ENCODE measurements at places on chromosomes 2 and 18.

- DNase-seq = no peak
Measured at GRCh38 chr2:189584686-189585085, 4.1 kb upstream of the SLC40A1 start.

GRCh38 chr2:201130524-201131186, 14.7 kb downstream of the CFLAR start:
- DNase-seq = no peak

DNA sequence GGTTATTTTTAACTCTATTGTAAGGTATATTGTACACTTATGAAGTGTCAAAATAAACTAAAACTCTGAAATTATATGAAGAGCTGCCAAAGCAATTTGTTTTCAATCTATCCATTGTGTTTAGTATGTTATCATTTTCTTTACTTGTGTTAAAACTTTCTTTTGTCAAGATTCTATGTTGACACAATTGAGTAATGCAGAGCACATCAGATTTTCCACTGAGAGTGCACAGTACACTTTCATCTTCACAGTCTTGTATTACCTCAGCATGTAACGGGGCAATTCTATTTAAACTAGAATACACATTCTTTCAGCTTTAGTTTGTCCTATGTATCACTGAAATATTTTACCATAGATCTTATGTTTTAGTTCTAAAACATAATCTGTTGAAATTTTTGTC, 304.4 kb upstream of the ZC3H15 start:
- DNase-seq = no peak

DNA sequence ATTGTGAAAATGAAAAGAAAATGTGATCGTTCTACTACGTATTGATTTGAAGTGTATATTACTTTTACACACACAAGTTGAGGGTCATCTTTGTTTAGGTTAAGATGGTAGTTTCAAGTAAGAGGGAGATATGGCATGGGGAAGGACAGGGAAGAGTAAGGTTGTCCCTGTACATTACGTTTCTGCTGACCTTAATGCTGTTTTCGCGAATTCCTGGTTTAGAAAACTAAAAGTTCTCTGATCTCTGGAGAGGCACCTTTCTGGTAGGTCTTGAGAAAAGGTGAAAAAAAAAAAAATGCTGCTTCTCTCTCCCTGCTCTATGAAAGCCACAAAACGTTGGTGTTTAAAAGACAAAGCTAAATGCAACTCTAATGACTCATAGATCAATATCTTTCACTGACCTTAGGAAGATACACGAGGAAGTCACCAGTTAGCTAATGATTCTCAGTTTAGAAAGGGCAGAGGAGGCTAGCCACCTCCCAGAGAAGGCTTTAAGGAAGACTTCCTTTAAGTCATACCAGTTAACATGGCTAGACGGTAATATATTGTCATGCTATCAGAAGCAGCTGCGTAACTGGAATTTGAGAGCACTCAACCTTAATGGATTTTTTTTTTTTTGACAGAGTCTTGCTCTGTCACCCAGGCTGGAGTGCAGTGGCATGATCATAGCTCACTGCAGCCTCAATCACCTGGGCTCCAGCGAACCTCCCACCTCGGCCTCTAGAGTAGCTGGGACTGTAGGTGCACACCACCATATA, 13.2 kb downstream of the TXNDC2 start:
- DNase-seq = no peak

DNA sequence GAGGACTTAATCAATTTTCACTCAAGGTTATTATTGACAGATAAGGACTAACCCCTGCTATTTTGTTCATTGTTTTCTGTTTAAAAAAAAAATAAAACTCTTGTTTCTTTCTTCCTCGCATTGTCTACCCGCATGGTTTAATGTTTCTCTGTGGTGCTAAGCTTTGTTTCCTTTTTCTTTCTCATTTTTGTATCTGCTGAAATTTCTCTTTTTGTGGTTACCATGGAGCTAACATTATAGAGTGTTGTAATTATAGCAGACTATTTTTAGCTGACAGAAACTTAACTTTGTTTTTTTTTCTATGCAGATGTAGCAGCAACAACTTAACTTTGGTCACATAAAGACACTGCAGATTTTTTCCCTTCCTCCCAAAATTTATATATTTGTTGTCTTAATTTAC, 43.1 kb upstream of the CHN1 start:
- DNase-seq = no peak

DNA sequence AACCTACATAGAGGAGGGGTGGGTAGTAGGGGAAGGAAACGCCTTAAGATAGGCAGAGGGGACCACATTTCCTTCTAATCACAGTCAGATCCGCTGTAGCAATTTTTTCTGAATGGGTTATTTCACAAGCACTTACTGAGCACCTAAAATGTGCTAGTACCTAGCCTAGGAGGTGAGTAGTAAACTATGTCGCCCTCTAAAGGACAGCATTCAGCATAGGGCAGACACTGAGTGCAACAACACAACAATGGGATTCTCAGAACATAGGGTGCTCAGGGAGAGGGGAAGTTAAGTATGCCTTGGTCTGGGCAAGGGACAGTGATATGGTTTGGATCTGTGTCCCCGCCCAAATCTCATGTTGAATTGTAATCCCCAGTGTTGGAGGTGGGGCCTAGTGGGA, 166.1 kb upstream of the RAB6C start:
- DNase-seq = no peak

GRCh38 chr2:179049203-179049545, 763 bp downstream of the CCDC141 start:
- no peak for DNase-seq

- DNase-seq = no peak
Measured at GRCh38 chr2:6498841-6499240, 366.9 kb downstream of the CMPK2 start.

DNA sequence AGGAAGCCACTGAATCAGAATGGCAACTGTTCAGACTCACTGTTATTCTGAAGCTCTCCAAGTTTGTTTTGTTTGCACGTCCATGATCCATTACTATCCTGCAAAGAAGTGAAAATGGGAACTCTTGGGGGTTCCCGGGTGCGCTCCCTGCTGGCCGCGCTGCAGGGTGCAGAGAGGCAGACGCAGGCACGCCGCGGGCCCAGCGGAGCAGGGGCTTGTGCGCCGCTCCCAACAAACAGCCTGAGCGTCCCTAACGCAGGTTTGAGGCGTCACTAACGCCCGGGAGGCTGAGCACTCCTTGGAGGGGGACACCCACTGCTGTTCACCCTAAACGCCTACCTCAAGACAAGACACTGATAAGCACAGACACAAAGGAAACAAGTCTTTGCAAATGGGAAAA, 14.3 kb upstream of the PIEZO2 start:
- DNase-seq = no peak

DNA sequence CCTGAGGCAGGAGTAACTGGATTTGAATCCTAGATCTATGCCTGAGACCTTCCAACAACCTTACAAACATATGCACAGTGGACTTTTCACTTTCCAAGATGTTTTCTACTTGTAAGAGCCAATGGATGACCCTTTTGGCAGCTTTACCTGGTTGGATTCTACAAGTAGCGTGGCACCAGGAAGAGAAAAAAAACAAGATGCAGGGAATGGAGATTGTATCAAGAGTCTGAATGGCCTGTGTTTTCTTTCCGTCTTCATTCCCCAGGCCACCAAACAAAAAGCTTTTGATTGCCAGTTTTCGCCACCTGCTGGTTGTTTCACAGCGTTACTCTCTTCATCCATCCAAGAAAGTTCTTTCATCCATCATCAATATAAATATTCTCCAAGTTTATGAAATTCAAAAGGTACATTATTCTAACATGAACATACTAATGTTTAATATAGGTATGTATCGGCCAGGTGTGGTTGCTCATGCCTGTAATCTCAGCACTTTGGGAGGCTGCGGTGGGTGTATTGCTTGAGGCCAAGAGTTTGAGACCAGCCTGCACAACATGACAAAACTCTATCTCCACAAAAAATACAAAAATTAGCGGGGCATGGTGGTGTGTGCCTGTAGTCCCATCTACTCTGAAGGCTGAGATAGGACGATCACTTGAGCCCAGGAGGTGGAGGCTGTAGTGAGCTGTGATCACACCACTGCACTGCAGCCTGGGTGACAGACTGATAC, 3.5 kb upstream of the BCL2 start:
- peak; percentile 61 for DNase-seq

DNA sequence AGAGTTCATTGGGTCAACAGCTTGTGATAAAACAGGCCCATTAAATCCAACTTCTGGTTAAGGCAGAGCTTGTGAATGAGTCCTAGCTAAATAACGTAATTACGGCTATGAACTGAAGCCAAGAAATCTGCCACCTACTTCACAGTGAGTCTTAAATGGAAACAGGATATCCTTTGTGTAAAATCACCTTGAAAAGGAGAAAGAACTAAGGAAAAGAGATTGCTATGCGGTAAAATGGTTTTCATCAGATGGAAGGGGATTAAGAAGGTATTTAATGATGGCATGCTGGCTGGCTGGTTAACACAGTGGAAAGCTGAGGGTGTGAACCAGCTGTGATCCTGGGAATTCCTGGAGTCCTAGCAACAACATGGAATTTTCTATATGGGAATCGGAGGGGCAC, 156.6 kb downstream of the DOK6 start:
- DNase-seq = no peak

DNA sequence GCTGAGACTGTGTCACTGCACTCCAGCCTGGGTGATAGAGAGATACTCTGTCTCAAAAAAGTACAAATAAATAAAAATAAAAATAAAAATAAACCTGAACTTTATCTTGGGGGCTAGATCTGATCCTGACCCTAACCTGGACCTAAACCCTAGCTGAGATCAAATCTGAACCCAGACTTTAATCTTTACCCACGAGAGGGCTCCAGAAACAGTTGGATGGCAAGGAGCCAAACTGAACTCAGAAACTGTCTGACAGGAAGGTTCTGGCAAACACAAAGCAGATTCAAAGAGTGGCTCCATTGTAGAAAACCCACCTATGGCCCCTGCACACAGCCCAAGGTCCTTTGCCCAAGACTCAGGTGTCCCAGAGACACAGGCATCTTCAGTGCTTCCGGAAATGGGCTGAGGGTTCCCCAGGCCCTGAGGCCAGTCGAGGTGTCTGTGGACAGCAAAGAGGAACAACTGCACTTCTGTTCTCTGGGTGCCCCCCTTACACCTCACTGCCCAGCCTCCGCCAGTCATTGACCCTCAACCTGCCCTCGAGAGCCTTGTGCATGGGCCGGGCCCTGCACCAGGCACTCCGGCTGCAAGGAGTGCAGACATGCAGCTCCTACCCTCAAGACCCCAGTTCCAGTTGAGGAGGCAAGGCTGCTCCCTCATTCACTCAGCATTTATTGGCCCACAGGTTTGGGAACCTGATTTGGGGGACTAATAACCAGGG, 95.2 kb downstream of the TFCP2L1 start:
- DNase-seq = no peak

GRCh38 chr2:101815154-101815553, 117.6 kb downstream of the MAP4K4 start:
- no peak for DNase-seq

DNA sequence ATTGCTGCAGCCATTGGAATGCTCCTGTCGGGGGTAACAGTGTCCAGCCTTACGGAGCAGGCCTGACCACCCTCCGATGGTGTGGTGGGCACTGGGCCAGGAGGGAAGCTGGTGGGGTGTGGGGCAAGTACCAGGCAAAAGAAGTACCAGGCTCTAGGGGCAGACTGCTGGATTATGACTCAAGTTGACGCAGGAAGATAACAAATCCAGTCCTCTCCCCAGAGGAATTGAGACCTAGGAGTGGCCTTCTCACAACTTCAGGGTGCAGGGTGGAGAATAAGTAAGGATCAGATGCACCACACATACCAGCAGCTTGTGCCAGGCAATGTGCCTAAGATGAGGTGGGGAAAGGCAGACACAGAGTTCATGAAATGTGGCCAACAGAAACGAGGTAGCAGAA, 37.9 kb downstream of the SEMA4F start:
- no peak for DNase-seq

DNA sequence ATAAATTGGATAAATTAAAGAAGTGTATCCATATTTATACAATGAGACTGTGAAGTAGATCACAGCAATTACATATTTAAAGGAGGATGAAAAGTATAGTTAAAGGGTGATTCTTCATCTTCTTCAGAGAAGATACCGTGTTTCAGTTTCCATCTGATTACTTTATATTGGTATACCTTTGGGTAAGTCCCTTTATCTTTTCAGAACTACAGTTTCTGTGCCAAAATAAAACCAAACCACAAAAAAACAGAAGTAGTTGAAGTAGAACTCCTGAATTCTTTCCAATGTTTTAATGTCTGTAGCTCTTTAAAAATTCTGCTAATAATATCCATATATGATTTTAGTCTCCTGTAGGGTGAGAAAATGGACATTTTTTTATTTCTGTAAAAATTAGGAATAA, 231.2 kb upstream of the LINC00305 start:
- DNase-seq = no peak

DNA sequence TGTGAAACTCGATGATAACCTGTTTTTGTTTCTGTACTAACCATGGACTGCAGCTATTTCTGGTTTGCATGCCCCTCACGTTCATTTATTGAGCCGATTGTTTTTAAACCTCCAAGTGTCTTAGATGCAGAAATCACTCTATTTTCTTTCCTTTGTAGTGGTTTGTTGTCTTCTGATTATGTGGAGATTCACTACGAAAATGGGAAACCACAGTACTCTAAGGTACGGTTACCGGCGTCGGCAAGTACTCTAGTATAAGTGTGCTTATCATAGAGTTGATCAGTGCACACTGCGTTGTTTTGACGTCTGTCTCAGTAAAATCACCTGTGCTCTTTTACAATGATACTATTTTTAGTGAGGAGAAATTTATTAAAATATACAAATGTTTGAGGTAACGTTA, 87.4 kb downstream of the ADAM23 start:
- no peak for DNase-seq

DNA sequence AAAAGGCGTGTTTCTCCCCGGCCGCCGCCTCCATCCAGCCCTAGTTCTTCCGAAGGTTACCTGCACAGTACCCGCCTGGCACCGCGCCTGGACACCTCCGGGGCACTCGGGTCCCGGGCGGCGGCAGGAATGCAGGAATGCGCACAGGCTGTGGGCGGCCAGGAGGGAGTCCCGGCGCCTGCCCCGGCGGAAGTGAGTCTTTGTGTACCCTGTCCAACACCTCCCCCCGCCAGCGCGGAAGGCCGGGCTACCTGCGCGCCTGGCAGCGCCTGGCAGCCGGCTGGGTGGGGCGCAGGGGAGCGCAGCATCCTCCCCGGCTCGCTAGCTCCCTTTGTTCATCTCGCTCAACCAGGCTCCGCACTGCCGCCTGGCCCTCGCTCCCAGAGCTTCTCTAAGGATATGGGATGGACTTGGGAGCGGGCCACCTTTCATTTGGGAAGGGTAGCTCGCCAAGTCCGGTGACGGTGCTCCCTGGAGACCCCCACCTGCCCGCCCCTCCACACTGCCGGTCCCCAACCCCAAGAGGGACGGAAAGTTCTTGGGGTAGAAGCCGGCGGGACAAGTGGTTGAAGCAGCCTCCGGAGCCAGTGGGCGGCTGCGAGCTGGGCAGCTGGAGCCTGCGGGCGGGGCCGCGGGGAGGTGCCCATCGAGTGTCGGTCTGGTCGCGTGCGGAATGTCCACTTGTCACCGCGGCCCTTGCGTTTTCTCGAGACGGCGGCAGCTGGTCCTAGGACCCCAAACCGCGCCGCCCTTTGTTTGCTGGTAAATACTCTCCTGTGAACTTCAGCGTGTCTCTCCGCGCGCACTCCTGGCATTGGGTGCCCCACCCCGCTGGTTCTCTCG, 1.2 kb upstream of the ST6GAL2 start:
- no peak for DNase-seq

- DNase-seq = peak; percentile 37
Measured at GRCh38 chr2:229714736-229715541, 584 bp upstream of the DNER start.

All from germinal center (tissue), 1 donor.